Activated T-cell treated with anti-CD3 and anti-CD28 coated beads, Interleukin-2, amount 50 U/mL, for 24 hours (primary cell): ENCODE measurements at places on chromosomes 6 and 20.

GRCh38 chr6:157145656-157146285 is 177.5 kb downstream of the TMEM242 start:
- DNase-seq, result no peak

DNA sequence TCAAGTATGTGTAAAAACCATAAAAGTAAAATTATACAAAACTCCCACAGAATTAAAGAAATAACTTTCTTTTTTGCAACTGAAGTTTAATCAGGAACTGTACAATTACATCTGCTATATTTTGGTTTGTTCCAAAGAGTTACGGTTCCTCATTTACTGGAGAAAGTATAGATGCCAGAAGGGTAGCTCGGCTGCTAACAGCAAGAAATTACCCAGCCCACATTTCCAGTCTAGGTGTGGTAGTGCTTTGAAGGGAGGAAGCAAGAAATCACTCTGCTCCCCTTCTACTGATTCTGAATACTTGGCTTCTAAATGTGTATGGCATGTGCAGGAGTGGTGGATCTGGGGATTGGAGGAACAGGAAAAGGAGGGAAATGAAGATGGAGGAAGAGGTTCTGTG is 441.3 kb downstream of the CDC5L start:
- DNase-seq, result no peak

GRCh38 chr20:4560667-4561066 is 161.0 kb upstream of the PRND start:
- DNase-seq, result no peak

DNA sequence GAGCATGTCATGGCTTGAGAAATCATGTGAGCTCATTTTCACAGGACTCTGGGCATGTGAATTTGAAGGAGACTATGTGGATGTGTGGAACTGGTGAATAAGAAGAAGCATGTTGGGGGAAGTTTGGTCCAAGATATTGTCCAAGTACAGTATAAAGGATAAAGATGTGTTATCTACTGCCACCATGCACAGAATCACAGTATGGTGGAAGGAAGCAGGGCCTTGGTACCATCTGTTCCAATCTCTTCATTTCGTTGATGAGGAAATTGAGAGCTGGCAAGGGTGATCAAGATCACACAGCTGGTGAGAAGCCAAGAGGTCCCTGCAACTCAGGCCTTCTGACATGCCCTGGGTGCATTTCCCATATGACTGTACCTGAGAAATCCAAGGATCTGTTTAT is 31.5 kb upstream of the RIPOR2 start:
- no peak for DNase-seq

DNA sequence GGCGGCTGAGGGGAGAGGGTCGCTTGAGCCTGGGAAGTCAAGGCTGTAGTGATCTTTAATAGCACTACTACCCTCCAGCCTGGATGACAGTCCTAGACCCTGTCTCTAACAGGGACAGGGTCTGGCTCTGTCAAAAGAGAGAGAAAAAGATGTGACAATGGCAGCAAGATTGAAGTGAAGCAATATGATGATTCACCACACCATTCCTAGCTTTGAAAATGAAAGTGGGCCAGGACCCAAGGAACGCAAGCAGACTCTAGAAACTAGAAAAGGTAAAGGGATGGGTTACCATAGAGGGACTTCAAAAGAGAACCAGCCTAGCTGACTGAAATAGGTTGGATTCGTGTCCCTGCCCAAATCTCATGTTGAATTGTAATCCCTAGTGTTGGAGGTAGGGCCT is 426.9 kb downstream of the HTR1B start:
- DNase-seq, result no peak

GRCh38 chr20:61900011-61900944 is 165.4 kb downstream of the TAF4 start:
- DNase-seq, result no peak

DNA sequence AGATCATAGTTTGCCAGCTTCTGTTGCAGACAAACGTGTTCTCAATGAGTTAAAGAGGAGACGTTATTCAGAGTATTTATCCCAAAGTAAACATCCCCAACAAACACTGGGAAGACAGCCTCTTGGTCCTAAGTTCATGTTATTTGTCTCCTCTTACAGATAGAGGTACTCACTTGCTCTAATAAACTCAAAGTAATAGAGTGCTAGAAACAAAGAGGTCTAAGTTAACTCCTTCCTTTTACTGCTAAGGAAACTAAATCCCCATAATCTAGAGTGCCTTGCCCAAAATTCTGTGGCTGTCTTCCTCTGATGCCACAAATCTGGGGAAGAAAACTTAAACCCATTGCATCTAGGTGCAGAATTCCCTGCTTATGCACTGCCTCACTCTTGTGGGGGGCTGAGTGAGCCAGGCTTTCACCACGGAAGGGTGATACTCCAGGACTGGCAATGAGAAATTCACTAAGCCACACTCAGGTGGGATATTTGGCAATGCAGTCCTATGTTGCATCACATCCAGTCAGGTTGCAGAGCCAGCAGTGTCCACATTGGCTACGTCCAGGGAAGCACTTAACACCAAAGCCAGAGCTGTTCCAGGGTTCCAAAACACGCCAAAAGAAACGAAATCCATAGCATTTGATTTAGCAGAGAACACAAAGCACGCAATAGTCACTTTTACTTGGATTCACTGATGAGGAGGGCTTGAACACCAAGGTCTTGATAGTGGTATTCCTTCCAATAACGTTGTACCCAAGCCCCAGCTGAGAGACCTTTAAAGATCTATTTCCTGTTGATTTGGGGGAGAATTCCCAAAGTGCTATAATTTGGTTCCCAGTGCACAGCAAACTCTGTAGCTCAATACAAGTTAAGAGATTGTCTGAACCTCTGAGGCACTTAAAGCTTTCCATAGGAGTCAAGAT is 81.0 kb upstream of the FOXQ1 start:
- DNase-seq, result no peak

GRCh38 chr6:42313941-42314570 is 96.4 kb upstream of the MRPS10 start:
- no peak for DNase-seq

- no peak for DNase-seq
Measured at GRCh38 chr6:21188505-21189223, 404.9 kb upstream of the SOX4 start.

- DNase-seq, result no peak
Measured at GRCh38 chr20:58127701-58128111, 100.7 kb downstream of the ANKRD60 start.

DNA sequence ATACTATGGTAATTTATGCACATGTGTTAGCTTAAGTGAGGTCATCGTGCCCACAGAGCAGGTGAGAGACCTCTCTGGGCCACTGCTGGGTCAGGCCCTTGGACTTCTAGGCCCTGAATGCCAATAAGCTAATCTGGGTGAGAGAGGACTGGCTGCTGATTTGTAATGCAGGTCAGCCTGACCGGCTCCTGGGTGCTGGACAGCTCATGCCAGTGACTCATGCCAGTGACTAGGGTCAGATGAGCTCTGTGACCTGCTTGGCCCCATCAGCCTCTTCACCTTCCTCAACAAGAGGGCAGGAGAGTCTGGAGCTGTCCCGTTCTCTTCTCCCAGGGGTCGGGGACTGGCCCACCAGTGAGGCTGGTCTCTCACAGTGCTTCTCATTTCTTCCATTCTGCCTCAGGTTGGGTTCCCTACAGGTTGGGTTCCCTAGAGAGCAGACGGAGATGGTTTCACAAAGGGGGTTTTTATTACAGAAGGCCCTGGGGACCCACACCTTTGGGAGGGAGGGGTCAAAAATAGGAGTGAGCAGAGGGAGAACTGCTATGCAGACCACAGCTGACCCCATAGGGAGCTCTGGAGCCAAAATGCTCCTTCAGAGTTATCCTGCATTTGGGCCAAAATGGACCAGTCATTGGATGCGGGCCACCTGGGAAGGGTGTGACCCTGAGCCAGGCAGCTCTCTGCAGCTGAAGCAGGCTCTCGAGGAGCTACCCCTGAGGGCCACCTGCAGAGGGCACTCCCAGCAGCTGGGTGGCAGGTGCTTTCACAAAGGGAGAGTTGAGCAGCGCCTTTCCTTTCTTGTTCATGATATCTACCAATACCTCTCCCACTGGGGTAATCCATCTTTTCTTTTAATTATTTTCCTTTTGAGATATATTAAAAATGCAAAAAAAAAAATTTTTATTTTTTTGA is 2.2 kb upstream of the OXT start:
- DNase-seq, result no peak

DNA sequence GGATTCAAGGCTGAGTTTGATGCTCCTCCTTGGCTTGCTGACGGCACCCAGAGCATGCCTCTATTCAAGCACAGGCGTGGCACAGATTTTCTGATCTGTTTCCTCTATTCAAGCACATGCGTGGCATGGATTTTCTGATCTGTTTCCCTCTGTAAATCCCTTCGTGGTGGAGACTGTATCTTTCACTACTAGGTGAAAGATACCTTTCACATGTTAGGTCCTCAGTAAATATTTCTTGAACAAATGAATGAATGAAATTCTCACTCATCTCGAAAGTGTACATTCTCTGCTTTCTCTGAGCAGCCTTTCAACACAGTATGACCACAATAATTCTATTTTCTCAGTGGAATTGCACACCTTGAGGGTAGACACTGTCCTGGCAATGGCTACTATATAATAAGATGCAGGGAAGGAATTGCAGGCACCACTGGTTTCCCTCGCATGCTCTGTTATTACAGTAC is 72.6 kb upstream of the F13A1 start:
- no peak for DNase-seq

DNA sequence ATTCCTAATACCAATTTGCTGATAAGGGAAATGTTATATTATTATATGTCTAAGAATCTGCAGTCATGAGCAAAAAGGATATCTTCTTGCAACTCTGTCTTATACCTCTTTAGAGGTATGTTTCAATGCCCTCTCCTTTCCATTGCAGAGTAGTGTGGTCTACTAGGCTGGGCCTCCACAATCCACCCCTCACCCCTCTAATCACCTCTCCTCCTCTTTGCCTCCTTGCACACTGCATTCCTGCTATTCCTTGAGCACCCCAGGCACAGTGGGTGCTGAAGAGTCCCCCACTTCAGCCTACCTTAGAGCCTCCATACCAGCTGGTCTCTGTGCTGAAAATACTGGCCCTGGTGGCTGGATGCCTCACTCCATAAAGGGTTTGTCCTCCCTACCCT is 26.9 kb downstream of the ARMC2 start:
- DNase-seq, result no peak

DNA sequence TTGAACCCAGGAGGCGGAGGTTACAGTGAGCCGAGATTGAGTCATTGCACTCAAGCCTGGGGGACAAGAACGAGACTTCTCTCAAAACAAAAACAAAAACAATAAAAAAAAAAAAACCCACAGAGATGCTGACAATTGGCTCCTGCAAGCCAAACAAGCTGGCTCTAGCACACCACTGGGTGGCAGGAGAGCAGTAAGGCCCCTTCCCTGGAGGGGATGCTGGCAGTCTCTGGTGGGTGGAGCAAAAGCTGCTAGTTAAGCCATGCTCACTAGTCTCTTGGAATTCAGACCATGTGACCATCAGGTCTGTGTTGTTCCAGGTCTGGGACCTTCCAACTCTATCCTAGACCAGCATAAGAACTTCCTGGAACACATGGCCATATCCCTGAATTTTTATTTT is 18.9 kb upstream of the DSN1 start:
- no peak for DNase-seq

DNA sequence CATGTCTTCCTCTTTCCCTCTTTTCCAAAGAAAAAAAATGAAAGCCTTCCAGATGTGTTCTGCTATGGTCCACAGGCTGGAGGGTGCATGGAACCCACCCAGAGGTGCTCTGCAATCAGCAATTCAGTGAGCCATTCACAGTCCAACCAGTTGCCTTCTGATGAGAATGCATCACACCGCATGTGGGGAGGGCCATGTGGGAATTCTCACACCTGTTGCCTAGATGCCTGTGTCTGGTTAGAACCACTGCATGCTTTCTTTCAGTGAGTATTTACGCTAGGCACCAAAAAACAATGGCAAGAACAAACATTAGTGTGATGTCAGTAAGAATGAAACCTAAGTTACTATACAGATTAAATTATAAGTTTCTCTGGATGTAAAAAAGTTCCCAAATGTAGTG is 311.6 kb upstream of the CDYL start:
- DNase-seq, result no peak

GRCh38 chr6:87718662-87719433 is 16.8 kb upstream of the AKIRIN2 start:
- DNase-seq, result no peak

- no peak for DNase-seq
Measured at GRCh38 chr20:18031888-18032509, 25.7 kb downstream of the OVOL2 start.

DNA sequence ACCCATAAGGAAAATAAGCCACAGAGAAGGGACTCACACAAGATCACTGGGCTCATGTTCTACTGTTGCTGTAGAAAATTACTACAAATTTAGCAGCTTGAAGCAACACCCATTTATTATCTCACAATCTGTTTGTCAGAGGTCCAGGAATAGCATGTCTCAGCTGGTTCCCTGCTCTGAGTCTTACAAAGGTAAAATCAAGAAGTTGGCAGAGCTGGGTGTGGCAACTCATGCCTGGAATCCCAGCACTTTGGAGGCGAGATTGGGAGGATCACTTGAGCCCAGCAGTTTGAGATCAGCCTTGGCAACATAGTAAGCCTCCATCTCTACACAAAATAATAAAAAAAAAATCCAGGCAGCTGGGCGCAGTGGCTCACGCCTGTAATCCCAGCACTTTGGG is 28.5 kb upstream of the ZNF831 start:
- DNase-seq, result no peak

GRCh38 chr20:251354-251753 is 6.2 kb upstream of the DEFB132 start:
- no peak for DNase-seq

DNA sequence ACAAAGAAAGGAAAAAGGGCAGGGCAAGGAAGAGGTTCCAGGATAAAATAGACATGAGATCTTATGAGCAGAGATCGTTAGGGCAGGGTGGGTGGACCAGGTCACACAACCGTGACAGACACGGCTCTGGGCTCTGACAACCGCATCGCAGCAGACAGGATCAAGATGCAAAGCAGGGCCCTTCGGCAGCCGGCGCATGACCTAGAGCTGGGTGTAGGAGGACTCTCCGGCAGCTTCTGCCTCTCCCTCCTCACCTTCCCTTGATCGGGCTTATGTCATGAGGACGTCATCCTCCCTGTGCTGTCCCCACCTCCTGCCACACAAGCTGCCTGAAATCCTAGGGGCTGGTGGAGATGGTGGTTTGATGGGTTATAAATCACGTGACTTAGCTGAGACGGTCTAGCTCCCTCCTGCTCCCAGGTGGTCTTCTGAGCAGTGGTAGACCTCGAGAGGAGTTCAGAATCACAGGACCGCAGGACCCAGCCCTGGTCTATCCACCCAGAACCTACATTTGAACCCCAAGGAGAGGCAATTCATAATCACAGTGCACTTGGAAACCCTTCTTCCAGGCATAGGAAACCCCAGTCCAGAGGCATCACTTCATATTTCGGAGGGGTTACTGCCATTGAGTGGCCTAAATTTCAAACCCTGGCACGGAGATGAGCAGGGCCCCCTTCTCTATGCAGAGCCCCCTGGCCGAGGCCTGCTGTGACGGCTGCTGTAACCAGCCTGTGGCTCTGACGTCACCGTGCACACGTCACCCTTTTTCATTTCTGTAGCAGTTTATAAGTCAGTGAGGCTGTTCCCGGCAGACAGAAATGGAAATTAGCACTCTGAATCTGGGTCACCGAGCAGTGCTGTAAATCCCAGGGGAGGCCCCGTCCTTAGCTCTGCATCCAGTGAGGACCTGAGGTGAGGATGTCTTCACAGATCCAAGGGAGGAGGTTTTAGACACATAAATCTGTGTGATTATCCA is 8.7 kb upstream of the CCR6 start:
- peak; percentile 65 for DNase-seq
